ENCODE measurements at places on chromosomes 2 and 18. TPM values are rescaled to one million over a fixed set of nuclear protein-coding genes. Genes with fewer than 3 reads are reported as not detected.

- no peak for DNase-seq
Measured at GRCh38 chr2:233532971-233533370, 33.6 kb downstream of the USP40 start.

Gene PDE1A
- 15.2 TPM for total RNA-seq

Gene TRIM54
- 46.8 TPM for total RNA-seq

DNA sequence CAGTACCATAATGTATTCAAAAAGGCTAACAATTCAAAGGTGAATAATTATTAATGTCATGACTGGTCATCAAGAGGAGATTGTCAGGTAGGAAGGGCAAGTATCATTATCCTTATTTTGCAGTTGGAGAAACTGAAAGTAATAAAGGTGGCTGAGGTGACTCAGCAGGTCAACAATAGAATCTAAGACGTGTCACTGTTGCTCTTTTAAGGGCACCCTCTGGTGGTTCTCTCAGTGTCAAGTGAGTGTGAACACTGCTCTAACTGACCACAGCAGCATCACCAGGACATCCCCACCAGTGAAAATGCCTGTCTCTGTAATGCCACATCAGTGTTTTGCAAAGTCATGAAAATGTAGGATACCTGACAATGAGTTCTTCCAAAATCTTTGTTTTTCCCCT, 69.7 kb downstream of the DCC start:
- no peak for DNase-seq

Gene OTOS
- total RNA-seq, result 1.5 TPM

- DNase-seq, result no peak
Measured at GRCh38 chr2:222280795-222281194, 18.0 kb downstream of the PAX3 start.

DNA sequence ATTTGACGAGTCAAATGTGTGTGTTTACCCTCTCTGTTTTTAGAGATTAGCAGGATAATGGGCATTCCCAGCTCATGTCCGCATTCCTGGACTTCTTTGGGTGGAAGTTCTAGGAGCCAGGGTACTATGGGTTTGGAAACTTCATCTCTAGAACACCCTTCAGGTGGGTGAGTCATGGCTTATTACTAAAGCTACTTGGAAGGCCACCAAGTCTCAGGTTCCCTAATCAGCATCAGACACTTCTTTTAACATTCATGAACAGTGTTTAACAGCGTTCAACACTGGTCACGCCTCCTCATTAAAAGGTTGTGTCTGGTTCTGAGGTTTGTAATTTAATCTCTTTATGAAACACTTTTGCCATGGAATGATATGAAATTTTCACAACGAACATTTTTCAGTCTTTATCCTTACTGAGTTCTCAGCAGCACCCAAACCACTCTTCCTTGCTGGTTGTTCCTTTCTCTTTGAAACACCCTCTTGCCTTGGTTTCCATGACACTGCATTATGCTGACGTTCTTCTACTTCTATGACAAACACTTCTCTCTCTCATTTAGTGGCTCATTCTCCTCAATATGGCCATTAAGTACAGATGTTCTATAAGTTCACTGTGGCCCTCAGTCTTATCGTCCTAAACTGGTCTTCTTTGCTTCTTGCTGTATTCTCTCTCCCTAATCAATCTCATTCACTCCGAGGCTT, 49.3 kb downstream of the MMADHC start:
- DNase-seq, result no peak

DNA sequence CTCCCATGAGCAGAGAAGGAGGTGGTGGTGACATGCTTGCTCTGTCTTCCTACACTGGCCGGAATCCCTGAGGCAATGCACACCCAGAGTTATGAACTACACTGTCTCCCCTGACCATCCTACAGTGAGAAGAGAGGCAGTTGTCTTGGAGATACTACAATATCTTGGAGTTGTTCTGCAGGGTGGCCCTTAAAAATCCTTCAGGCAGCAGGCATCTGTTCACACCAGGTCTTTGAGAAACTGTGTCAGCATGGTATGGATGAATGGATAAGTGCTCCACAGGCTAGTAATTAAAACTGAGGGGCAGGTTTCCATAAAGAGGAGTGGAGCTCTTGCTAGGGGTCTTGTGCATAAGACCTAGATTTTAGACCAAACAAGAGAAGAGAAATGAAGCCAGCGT, 223.7 kb upstream of the COPS8 start:
- no peak for DNase-seq

Gene SRD5A2
- total RNA-seq, result 1.4 TPM

Gene DLGAP1
- 69.1 TPM for total RNA-seq

- no peak for DNase-seq
Measured at GRCh38 chr2:232530626-232531260, 4.8 kb downstream of the CHRND start.

- no peak for DNase-seq
Measured at GRCh38 chr2:58054264-58054663, 7.7 kb downstream of the VRK2 start.

DNA sequence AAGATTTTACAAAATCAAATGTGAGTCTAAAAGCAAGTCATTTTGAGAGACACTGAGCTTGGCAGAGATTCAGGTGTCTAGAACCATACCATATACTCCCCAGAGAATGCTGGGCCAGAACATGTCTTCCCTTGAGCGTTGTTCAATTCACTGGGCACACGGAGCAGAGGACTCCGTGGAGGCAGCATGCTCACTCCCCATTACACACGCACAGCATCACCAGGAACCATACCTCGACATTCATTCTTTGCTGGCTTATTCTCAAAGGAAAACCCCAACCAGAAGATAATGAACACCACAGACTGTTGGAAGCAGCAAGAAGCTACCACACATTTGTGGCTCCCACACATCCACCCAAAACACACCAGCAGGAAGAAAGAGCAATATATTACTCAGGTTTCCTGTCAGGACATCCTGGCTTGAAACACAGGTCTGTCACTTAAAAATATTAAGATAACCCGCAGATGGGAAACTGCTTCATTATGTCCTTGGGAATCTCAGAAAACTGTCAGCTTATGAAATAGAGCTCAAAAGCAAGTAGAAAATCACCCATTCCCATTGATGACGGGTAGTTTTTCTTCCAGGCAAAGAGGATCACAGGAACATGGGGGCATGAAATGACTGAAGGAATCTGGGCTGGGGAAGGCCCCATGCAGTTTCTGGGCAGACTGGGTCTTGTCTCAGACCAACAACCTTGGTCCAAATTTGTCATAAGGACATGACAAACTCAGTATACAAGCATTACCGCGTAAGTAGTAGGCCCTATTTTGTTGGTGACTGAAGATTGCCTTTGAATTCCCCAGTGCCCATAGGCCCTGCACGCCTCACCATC, 46.4 kb downstream of the PCBP1 start:
- no peak for DNase-seq

- no peak for DNase-seq
Measured at GRCh38 chr2:229875549-229875948, 46.3 kb downstream of the TRIP12 start.

- peak; percentile 58 for DNase-seq
Measured at GRCh38 chr2:105812180-105813044, 67.7 kb downstream of the NCK2 start.

- no peak for DNase-seq
Measured at GRCh38 chr18:78410094-78410786, 569.4 kb upstream of the SALL3 start.

DNA sequence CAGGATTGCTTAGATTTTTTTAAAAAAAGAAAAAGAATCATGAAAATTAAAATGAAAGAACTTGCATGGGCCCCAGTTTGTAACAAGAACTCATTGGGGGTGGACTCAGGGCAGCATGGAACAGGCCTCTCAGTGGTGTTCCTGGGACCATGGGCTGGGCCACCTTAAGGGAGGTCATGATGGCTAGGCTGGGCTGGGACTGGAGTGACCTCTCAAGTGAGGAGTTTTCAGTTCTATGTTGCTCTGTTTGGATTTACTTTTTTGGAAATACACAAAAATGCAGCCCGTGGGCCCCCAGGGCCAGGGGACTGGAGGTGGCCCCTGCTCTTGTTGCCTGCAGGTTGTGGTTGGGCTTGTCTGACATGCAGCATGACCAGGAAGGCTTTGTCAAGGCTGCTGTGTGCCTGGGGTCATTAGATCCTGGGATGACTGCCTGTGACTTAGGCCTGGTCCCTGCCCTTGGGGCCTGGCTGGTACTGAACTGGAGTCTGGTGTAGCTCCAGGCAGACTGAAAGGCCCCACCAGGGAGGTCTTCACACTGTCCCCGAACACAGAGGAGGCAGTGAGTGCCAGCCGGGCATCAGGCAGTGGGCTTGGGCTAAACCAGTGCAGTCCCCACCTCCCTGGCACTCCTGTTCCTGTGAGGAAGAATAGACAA, 115.6 kb downstream of the GLI2 start:
- DNase-seq, result no peak

DNA sequence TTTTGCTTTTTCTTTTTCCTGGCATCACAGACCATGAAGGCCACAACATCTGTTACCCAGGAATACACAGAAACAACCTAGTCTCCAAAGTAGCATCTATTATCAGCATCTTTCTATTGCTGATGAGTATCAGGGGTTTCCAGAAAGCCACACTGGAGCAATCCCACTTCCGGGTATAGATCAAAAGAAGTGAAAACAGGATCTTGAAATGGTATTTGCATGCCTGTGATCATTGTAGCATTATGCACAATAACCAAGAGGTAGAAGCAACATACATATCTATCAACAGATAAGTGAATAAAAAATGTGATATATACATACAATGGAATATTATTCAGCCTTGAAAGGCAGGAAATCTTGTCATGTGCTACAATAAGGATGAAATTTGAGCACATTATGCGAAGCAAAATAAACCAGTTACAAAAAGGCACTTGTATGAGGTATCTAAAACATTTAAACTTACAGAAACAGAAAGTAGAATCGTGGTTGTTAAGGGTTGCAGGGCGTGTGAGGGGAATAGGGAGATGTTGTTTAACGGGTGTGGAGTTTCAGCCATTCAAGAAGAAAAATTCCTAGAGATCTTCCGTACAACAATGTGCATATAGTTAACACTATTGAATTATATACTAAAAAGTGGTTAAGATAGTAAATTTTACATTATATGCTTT, 115.1 kb downstream of the KCNE4 start:
- DNase-seq, result no peak

- DNase-seq, result peak; percentile 43
Measured at GRCh38 chr2:24971286-24971535, 544 bp downstream of the DNAJC27 start.

- no peak for DNase-seq
Measured at GRCh38 chr2:121001641-121002040, 266.0 kb downstream of the GLI2 start.

DNA sequence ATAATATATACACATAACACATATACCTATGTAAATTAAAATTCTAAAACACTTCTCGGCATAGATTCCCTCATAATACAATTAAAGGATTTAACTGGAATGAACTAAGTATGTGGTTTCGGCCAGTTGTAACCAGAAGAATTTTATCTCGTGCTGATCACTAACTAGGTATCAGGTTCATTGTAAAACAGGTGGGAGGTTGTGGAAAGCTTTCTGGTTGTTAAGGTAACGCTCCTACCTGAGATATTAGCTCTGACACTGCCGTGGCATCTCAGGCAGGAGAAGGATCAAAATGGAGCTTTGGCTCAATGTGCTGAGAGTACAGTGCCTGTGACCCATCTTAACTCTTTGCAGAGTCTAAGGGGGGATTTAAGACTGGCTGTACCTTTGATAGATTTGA, 42.5 kb downstream of the SLC9A2 start:
- no peak for DNase-seq

Gene ERFE
- 9.5 TPM for total RNA-seq

DNA sequence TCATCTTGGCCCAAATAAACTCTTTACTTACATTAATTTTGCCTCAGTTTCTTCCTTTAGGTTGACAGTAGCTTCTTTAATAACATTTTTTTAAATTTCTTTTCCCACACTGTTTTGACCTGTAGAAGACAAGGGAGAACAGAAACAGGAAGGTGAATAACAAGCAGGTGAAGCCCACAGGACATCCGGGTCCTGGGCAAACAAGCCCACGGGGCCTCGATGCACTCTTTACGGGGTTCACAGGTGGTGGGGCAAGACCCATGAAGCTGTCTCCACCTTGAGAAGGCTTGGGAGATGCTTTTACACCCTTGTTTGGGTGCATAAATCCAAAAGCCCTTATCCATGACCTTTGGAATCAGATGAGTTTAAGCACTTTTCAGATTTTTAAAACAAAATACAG, 301.0 kb upstream of the MGAT5 start:
- DNase-seq, result no peak

DNA sequence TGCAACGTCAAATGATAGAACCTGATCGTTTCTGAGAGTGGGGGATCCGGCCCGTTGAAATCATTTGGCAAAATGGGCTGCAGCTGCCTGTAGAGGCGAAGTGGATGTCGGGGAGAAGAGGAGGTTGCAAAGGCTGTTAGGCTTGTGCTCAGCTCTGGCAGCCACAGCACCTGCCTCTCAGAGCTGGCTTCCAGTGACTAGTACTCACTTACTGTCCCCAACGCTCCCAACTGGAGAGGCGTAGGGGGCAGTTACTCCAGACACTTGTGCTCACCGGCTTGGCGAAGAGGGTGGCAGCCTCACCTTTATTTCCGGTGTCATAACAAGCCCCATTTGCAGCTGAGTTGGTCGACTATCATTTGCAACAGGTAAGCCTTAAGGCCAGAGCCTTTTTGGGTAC, 37.9 kb downstream of the NCK2 start:
- DNase-seq, result no peak

- DNase-seq, result no peak
Measured at GRCh38 chr2:12804091-12804856, 87.5 kb downstream of the TRIB2 start.

GRCh38 chr2:182456784-182457183, 29.9 kb upstream of the PDE1A start:
- DNase-seq, result no peak

GRCh38 chr2:69202327-69202726, 184.7 kb downstream of the GFPT1 start:
- DNase-seq, result no peak

Gene SLC4A3
- total RNA-seq, result 44.3 TPM

DNA sequence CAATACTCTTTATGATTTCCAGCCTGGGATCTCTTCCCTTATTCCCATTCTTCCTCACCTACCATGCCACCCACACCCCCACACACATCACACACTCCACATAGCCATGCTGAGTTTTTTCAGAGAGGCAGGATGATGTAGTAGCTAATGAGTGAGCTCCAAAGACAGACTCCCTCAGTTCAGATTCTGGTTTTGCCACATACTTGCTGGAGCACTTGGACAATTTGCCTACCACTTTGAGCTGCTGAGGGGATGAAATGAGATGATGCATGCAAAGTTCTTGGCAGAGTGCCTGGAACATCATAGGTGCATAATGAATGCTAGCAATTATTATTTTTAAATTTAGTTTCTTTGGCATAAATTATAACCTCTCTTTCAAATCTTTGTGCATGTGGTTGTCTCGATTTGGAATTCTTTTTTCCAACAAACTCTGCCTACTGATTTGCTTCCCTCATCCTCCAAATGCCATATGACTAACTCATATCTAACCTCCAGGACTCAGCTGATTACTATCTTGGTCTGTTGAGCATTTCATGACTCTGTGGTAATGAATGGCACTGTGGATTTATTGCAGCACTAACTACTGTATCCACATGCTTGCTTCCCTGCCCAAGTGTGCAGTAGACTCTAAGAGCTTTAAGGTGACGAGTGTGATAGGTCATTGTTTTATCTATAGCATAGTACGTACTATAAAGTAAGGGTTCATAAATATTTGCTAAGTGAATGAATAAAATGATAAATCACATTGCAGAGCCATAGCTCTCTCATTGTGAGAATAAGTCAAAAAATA, 99.1 kb downstream of the TACR1 start:
- no peak for DNase-seq

GRCh38 chr2:102166189-102166845, 20.5 kb upstream of the IL1RL2 start:
- DNase-seq, result peak; percentile 75
